ENCODE measurements at places on chromosomes 2 and 18.

GRCh38 chr2:29110916-29111535 is 4.2 kb upstream of the CLIP4 start:
- no peak for DNase-seq

- peak; percentile 49 for DNase-seq
These were observed 80.5 kb upstream of the ITPRID2 start for GRCh38 chr2:181810823-181811695.

GRCh38 chr2:236749346-236749745 is 179.7 kb downstream of the ACKR3 start:
- DNase-seq, result no peak

DNA sequence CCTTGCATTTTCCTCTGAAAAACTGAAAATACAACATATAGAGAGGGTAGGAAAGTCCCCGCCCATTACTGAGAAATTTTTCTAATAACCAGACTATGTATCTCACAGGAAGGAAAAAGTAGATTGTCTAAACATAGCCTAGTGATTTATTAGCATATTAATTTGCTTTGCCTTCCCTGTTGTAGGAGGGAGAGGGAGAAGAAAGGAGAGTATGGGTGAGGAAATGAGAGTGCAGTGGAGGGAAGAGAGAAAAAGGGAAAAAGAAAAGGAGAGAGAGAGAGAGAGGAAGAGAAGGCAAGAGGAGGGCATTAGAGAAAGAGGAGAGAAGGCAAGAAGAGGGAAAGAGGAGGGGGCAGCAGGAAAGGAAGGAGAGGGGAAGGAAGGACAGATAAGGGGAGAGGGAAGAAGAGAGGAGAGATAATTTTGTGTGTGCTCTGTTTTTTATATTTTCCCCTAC is 3.6 kb upstream of the KYNU start:
- DNase-seq, result no peak

- DNase-seq, result no peak
These were observed 67.2 kb downstream of the MBP start for GRCh38 chr18:77065221-77065981.

GRCh38 chr2:160942476-160943142 is 217.6 kb upstream of the TANK start:
- DNase-seq, result no peak

- no peak for DNase-seq
These were observed 28.9 kb upstream of the CCNYL1 start for GRCh38 chr2:207682557-207682956.

GRCh38 chr2:197405582-197405981 is 29.2 kb downstream of the SF3B1 start:
- DNase-seq, result no peak

Measured in keratinocyte (primary cell).